ENCODE measurements at places on chromosomes 16 and 17. TPM values are rescaled to one million over a fixed set of nuclear protein-coding genes. Genes with fewer than 3 reads are reported as not detected.

Gene CHTF18
- total RNA-seq = 27.2 TPM

Gene TTLL6
- 0.63 TPM for total RNA-seq

Gene AKAP10
- 29.7 TPM for total RNA-seq

Gene CNTROB
- total RNA-seq = 32.5 TPM

Gene SLC16A3
- total RNA-seq = 152 TPM

Gene KRTAP3-1
- total RNA-seq = not detected

Gene CEP295NL
- 0.38 TPM for total RNA-seq
